ENCODE measurements at places on chromosomes 1 and 21. TPM values are rescaled to one million over a fixed set of nuclear protein-coding genes. Genes with fewer than 3 reads are reported as not detected.

ZYG11A gene
- 1.2 TPM for total RNA-seq

ADAMTS1 gene
- 198 TPM for total RNA-seq

CFHR2 gene
- total RNA-seq, result not detected

SYF2 gene
- 83.6 TPM for total RNA-seq

HSD3B2 gene
- not detected for total RNA-seq

MAEL gene
- 0.15 TPM for total RNA-seq

TRIM62 gene
- 7.2 TPM for total RNA-seq

OR2AK2 gene
- total RNA-seq, result 0.44 TPM

ANGPTL3 gene
- total RNA-seq, result not detected

TMEM51 gene
- total RNA-seq, result 1.6 TPM

CHI3L2 gene
- total RNA-seq, result 14.1 TPM

DNA sequence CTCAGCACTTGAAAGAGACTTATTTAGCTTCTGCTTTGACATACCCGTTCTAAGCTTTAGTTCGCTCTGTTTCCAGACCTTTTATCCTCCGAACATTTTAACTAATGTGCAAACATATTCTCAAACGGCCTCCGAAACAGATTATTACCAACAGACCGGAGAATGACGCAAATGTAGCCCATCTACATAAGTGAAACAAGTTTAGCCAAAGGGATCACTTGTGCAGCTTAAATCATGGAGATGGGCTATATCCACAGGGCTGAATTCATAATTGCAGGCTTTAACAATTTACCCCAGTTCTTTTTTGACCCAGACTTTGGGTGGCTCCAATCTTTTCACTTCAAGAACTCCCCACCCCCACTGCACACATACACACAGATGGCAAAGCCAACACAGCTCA is 119.7 kb downstream of the KCNH1 start:
- H3K27me3 ChIP-seq, result no peaks in the 10 kb centered on the region
- H3K4me3 ChIP-seq, result no peak overlapping the region
- DNase-seq, result no peak
- no peak overlapping the region for H3K27ac ChIP-seq
- H3K4me1 ChIP-seq, result no peaks in the 10 kb centered on the region

- no peaks in the 10 kb centered on the region for H3K4me1 ChIP-seq
- no peak overlapping the region for H3K27ac ChIP-seq
- DNase-seq, result no peak
- H3K4me3 ChIP-seq, result no peak overlapping the region
These were observed 54.2 kb downstream of the PTPRU start for GRCh38 chr1:29290414-29290985.

- H3K4me3 ChIP-seq, result no peak overlapping the region
- H3K4me1 ChIP-seq, result no peaks in the 10 kb centered on the region
- no peak for DNase-seq
- no peak overlapping the region for H3K27ac ChIP-seq
- H3K36me3 ChIP-seq, result no peaks in the 10 kb centered on the region
These were observed 462.1 kb upstream of the DEPDC1 start for GRCh38 chr1:68958958-68959357.

GRCh38 chr1:52424231-52424636 is 19.8 kb downstream of the PRPF38A start:
- no peaks in the 10 kb centered on the region for H3K4me1 ChIP-seq
- H3K27me3 ChIP-seq, result no peaks in the 10 kb centered on the region
- peaks cover 4% of the 10 kb centered on the region for H3K36me3 ChIP-seq
- H3K4me3 ChIP-seq, result no peak overlapping the region
- no peak for DNase-seq
- H3K27ac ChIP-seq, result no peak overlapping the region

DNA sequence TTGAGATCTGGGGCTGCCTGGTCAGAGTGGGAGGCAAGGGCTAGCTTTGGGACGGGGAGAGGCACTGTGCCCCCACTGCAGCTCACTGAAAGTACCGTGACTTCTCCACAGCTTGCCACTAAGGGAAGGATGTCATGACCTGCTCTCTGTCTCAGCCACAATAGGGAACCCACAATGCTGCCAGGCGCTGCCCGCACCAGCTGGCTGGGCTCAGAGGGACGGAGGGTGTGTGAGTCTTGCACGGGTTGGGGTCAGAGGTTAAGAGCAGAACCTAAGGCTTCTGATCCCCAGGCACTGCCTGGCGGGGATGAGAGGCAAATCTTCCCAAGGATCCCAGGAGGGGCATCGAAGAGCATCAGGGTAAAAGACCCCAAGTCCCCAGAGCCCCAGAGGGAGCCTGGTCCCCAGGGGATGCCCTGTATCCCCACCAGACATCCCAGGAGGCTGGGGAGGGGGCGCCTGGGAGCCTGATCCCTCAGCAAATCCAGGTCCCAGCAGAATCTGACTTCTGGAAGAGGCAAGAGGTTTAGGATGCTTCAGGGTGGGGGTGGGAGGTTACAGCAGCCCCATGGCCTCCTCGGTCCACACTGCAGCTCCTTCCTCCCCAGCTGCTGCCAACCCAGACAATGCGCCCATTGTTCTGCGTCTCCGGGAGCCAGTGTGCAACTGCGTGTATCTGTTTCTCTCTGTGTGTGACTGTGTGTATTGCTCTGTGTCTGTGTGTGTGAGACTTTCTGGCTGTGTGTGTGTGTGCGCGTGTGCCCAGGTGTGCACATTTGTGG is 2.0 kb upstream of the MARCKSL1 start:
- H3K27me3 ChIP-seq, result no peaks in the 10 kb centered on the region
- no peak for DNase-seq
- H3K4me1 ChIP-seq, result peaks cover 23% of the 10 kb centered on the region
- no peaks in the 10 kb centered on the region for H3K36me3 ChIP-seq

- no peaks in the 10 kb centered on the region for H3K27me3 ChIP-seq
- no peak overlapping the region for H3K27ac ChIP-seq
- H3K4me3 ChIP-seq, result no peak overlapping the region
- H3K36me3 ChIP-seq, result no peaks in the 10 kb centered on the region
These were observed 12.5 kb upstream of the KCNA3 start for GRCh38 chr1:110687250-110687649.

GRCh38 chr1:247924868-247925267 is at the start of gene OR2AJ1:
Gene OR2AJ1 (plus strand): TSS chr1:247924889. CDS start chr1:247933769, 8,880 bp downstream.
- no peak within 1 kb of the TSS for H3K4me3 ChIP-seq
- H3K36me3 ChIP-seq, result no peaks in the 10 kb centered on the region

- no peaks in the 10 kb centered on the region for H3K4me1 ChIP-seq
- DNase-seq, result no peak
- H3K36me3 ChIP-seq, result no peaks in the 10 kb centered on the region
- H3K27ac ChIP-seq, result no peak overlapping the region
- H3K27me3 ChIP-seq, result no peaks in the 10 kb centered on the region
- H3K4me3 ChIP-seq, result no peak overlapping the region
These were observed 216.9 kb upstream of the SAMSN1 start for GRCh38 chr21:14762734-14763694.

DNA sequence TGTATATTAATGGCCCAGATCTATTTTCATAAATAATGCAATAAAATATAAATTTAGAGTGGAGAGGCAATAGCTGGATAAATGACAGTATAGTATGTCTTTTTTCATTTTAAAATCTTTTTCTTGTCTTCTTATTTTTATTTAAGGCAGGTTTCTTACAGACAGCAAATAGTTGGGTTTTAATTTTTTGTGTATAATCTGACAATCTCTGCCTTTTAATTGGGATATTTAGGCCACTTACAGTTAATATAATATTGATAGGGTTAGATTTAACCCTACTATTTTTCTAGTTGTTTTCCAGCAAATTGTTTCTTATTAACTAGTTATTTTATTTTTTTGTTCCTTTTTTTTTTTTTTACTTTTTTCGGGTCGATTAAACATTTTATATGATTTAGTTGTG is 23.3 kb upstream of the KCTD3 start:
- H3K27me3 ChIP-seq, result no peaks in the 10 kb centered on the region
- H3K27ac ChIP-seq, result peak overlapping the region; percentile 37
- peaks cover 3% of the 10 kb centered on the region for H3K4me1 ChIP-seq
- DNase-seq, result no peak
- no peak overlapping the region for H3K4me3 ChIP-seq
- no peaks in the 10 kb centered on the region for H3K36me3 ChIP-seq

DNA sequence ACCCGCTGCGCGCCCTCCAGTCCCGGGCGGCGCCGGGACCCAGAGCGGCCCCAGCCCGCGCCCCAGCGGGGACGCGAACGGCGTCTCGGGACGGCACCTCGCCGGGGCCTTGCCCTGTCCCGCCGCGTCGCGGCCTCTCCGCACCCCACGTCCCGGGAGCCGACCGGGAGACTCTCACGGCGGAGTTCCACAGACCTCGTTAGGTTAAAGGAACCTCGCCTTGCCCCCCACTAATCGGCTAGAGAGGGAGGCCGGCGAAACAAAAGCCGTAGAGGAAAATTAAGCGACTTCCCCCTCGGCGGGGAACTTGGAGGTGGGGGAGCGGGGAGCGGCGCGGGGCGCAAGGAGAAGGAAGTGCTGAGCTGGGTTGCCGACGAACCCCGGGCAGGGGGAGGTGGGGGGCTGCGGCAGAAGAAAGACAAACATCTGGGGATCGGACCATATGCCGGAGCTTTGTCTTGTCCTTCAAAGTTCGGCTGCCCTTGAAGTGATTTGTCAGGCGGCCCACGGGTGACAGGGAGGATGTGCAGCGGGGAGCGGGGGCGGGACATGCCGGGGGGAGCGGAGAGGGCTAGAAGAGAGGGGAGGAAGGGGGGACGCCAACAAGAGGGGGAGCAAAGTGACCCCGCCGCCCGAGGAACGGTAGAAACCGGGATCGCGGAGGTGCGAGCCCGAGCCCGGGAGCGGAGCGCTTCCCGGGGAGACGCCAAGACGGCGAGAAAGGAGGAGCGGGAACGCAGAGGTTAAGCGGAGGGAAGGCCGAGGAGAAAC is 120.0 kb upstream of the RRP15 start:
- peaks cover 8% of the 10 kb centered on the region for H3K4me1 ChIP-seq
- peaks cover 61% of the 10 kb centered on the region for H3K27me3 ChIP-seq
- H3K4me3 ChIP-seq, result peak overlapping the region; percentile 42

DNA sequence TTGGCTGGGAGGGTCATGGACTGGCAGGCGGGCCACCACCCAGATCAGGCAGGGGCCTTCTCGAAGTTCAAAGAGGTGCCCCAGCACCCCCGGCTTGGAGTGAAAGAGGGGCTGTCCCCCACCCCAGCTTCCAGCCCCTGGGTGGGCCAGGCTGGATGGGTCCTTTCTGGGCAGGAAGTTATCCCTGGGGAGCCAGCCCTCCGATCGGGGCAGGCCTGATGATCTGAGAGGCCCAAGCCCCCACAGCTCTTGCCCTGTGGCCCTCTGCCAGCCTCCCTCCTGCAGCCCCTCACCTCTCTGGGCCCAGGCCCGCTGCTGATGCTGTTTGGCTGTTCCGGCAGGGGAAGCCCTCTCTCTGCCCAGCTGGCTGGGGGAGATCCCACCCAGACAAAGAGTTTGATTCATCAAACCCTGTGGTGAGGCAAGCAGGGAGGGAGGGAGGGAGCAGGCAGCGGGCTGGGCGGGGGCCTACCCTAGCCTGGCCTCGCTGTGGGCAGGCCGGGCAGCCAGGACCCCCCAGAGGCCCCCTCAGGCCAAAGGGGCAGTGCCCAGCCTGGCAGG is 2.5 kb downstream of the ARHGEF19 start:
- no peaks in the 10 kb centered on the region for H3K36me3 ChIP-seq
- no peak for DNase-seq
- H3K27ac ChIP-seq, result no peak overlapping the region
- H3K27me3 ChIP-seq, result no peaks in the 10 kb centered on the region

DNA sequence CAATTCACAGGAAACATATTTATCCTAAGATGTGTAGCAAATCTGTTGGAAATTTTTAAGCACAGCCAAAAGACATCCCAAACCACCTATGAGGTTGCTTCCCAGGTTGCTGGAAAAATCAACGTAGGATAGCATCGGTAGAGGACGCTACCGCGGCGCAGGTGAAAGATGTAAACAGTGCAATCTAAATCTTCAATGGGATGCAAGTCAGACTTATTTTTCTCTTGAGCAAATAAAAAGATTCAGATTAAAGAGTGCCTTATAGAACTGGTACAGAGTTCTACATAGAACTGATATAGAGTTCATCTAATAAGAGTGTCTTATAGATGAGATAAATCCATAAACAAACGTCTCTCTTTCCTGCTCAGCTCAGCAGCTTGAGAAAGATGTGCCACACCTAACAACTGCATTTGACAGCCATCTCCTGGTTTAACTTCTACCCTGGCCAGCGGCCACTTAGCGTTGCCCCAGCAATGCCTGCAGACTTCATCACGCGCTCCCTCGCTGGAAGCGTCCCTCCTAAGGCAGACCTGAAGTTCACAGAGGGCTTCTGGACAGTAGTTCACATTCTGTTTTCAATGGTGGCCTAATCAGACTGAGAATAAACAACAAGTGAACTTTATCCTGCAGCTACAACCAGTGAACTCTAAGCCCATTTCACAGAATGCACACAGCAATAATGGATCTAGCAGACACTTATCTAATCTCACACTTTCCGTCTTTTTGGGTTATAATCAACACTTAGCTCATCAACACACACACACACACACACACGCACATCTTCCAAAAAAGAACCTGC is 164.5 kb downstream of the TOMM20 start:
- DNase-seq, result no peak
- peaks cover 22% of the 10 kb centered on the region for H3K4me1 ChIP-seq
- peak overlapping the region; percentile 87 for H3K27ac ChIP-seq
- no peaks in the 10 kb centered on the region for H3K36me3 ChIP-seq
- H3K4me3 ChIP-seq, result peak overlapping the region; percentile 13

DNA sequence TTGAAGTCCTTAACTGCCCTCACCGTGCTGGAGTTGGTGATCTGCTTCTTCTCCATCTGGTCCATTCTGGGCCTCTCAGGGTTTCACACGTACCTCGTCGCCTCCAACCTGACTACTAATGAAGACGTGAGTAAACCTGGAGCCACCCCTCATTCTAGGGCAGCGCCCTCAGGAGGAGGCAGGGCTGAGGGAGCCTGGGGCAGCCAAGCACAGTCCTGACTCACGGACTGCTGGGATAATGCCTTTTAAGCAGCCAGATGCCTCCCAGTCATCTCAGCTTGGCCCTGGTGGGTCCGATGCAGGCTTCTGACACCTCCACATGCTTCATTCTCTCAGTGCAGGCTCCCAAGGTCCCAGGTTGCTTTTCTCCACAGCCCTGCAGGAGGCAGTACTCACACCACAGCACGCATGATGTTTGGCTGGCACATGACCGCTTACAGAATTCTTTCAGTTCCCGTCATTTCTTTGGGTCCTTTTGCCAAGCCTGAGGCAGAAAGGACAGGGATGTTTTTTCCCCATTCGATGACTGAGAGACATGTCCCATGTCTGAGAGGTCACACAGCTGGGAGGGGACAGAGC is 11.8 kb upstream of the SFN start:
- no peak for DNase-seq
- no peaks in the 10 kb centered on the region for H3K27me3 ChIP-seq
- no peak overlapping the region for H3K27ac ChIP-seq
- no peak overlapping the region for H3K4me3 ChIP-seq
- no peaks in the 10 kb centered on the region for H3K4me1 ChIP-seq

- H3K4me3 ChIP-seq, result peak overlapping the region; percentile 69
- H3K36me3 ChIP-seq, result no peaks in the 10 kb centered on the region
- H3K27me3 ChIP-seq, result no peaks in the 10 kb centered on the region
- no peaks in the 10 kb centered on the region for H3K4me1 ChIP-seq
- DNase-seq, result no peak
These were observed 2.0 kb downstream of the HUNK start for GRCh38 chr21:31874812-31875212.

DNA sequence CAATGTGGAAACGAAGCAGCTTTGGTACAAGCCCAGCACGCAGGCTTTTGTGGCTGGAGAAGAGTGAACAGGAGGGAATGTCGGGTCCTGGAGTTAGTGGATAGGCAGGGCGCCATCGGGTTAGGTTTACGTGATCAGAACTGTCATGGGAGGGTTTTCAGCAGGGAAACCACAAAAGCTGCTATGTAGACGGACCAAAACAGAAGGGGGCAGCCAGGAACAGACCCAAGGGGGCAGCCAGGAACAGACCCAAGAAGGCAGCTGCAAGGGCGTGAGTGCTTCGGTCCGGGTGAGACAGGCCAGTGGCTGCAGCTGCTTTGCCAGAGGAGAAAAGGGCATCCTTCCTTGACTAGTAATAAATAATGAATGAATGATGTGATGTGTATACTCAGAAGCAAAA is 77.5 kb upstream of the KIF1B start:
- no peak for DNase-seq
- H3K4me1 ChIP-seq, result no peaks in the 10 kb centered on the region
- no peaks in the 10 kb centered on the region for H3K27me3 ChIP-seq
- no peak overlapping the region for H3K27ac ChIP-seq
- H3K4me3 ChIP-seq, result no peak overlapping the region
